Prostate gland (tissue), 2 donors: ENCODE measurements at places on chromosomes 4 and X. TPM values are rescaled to one million over a fixed set of nuclear protein-coding genes. Genes with fewer than 3 reads are reported as not detected.
A peak's percentile ranks its signal among the peaks of the same experiment; 100 is the strongest.

MAGEB1 gene
- not detected for total RNA-seq

ATOH1 gene
- not detected for total RNA-seq

RHOXF1 gene
- total RNA-seq: 27.5 TPM

GRCh38 chr4:37445023-37445422 is 200.5 kb downstream of the NWD2 start:
- H3K27me3 ChIP-seq: no peaks in the 10 kb centered on the region
- no peaks in the 10 kb centered on the region for H3K4me1 ChIP-seq
- H3K4me3 ChIP-seq: no peak overlapping the region

GRCh38 chr4:88745175-88745574 is 47.5 kb upstream of the NAP1L5 start:
- H3K4me1 ChIP-seq: no peaks in the 10 kb centered on the region
- no peaks in the 10 kb centered on the region for H3K27me3 ChIP-seq
- no peak overlapping the region for H3K4me3 ChIP-seq
- H3K36me3 ChIP-seq: no peaks in the 10 kb centered on the region
- no peak for DNase-seq

MAGEB2 gene
- total RNA-seq: 29.5 TPM

DNA sequence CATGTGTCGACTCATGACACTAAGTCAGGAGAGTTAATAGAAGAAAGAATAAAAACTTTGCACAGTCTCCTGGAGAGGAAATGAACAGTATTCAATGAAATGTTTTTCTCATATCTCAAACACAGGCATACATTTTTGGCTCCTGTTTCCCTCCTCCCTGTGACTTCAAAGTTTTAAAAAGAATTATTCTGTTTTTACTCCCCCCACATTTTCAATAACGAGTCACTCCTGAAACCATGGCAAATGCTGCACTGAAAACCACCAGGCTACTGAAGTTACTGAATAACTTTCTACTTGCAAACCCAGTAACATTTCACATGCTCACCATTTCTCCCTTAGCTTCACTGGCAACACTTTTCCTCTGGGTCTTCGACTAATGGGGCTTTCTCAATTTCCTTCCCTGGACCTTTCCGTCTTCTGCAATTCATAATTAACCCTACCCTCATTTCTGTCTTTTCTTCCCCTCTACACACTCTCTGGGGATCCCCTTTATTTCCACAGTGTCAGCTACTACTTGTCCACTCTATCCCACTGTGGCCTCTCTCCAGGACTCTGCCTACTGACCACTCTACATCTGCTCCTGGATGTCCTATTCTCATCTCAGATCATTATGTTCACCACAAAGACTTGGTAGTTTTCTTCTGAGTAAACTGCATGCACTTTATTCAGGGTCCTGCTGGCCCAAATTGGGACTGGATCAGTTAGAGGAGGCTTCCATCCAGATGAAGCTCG is 225.8 kb upstream of the ETNPPL start:
- no peaks in the 10 kb centered on the region for H3K36me3 ChIP-seq
- no peaks in the 10 kb centered on the region for H3K4me1 ChIP-seq
- no peak overlapping the region for H3K4me3 ChIP-seq
- no peak for DNase-seq

- no peak for DNase-seq
- H3K4me1 ChIP-seq: no peaks in the 10 kb centered on the region
- no peak overlapping the region for H3K27ac ChIP-seq
- no peaks in the 10 kb centered on the region for H3K36me3 ChIP-seq
These were observed 52.9 kb upstream of the TRPC5OS start for GRCh38 chrX:111823128-111823527.

- no peaks in the 10 kb centered on the region for H3K36me3 ChIP-seq
- H3K4me3 ChIP-seq: no peak overlapping the region
- no peak overlapping the region for H3K27ac ChIP-seq
- H3K27me3 ChIP-seq: no peaks in the 10 kb centered on the region
These were observed 40.1 kb downstream of the ARHGEF9 start for GRCh38 chrX:63744850-63745394.

DNA sequence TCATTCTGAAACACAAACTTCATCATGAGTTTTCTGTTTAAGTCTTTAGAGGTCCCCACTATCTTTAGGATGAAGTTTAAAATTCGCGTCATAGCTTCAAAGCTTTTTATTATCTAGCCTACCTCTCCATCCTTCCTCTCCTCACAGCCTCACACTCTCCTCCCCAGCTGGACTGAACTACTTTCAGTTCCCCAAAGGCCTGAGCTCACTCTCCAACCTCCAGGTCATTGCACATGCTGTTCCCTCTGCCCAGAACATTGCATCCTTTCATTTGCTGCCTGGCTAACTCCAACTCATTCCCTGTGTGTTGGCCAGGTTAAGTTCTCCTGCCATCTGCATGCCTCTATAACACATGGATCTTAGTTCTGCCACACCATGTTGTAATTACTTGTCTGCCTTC is 2.9 kb upstream of the OTUD5 start:
- H3K4me1 ChIP-seq: no peaks in the 10 kb centered on the region
- H3K27ac ChIP-seq: no peak overlapping the region
- no peak overlapping the region for H3K4me3 ChIP-seq
- no peaks in the 10 kb centered on the region for H3K36me3 ChIP-seq
- no peaks in the 10 kb centered on the region for H3K27me3 ChIP-seq

GRCh38 chr4:54542540-54543041 is 115.2 kb upstream of the KIT start:
- no peaks in the 10 kb centered on the region for H3K27me3 ChIP-seq
- no peak overlapping the region for H3K4me3 ChIP-seq
- H3K27ac ChIP-seq: no peak overlapping the region

- no peaks in the 10 kb centered on the region for H3K36me3 ChIP-seq
- H3K4me3 ChIP-seq: no peak overlapping the region
- H3K4me1 ChIP-seq: no peaks in the 10 kb centered on the region
- no peaks in the 10 kb centered on the region for H3K27me3 ChIP-seq
- no peak overlapping the region for H3K27ac ChIP-seq
These were observed 4.1 kb downstream of the HS6ST2 start for GRCh38 chrX:132954323-132954722.

- DNase-seq: no peak
- H3K27me3 ChIP-seq: peaks cover 2% of the 10 kb centered on the region
- no peaks in the 10 kb centered on the region for H3K4me1 ChIP-seq
- no peaks in the 10 kb centered on the region for H3K36me3 ChIP-seq
These were observed 1.2 kb downstream of the TRIML2 start for GRCh38 chr4:188107931-188108843.

DNA sequence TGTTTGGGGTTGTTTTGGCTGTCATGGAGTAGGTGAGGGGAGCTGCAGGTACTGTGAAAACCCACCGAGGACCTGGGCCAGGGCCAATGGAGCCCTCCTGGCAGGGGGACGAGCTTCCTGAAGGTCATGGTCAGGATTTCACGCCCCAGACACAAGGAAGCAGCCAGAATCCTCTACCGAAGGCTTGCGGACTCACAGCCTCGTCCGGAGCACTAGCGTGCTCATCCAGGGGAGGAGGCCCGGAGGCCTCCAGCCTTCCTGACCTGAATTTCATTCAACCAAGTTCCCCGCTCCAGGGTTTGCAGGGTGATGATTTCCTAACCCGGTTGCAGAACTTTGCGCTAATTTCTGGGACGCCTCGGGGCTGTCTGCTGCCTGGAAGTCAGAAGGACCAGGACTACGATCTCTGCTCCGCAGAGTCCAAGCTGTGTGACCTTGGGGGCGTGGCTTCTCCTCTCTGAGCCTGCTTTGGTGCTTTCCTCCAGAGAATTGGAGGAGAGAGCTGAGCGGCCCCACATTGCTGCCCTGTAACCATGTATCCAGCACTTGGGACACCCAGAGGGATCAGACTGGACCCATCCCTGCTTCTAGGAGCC is 56.2 kb upstream of the ADRA2C start:
- no peaks in the 10 kb centered on the region for H3K36me3 ChIP-seq
- H3K4me3 ChIP-seq: no peak overlapping the region
- no peaks in the 10 kb centered on the region for H3K27me3 ChIP-seq
- DNase-seq: no peak

CPZ gene
- total RNA-seq: 15.1 TPM

- DNase-seq: no peak
- H3K4me3 ChIP-seq: no peak overlapping the region
- no peak overlapping the region for H3K27ac ChIP-seq
- H3K4me1 ChIP-seq: no peaks in the 10 kb centered on the region
- no peaks in the 10 kb centered on the region for H3K27me3 ChIP-seq
- H3K36me3 ChIP-seq: no peaks in the 10 kb centered on the region
These were observed 242.4 kb downstream of the SHOX start for GRCh38 chrX:873016-873415.

NOX1 gene
- 0.14 TPM for total RNA-seq

DNA sequence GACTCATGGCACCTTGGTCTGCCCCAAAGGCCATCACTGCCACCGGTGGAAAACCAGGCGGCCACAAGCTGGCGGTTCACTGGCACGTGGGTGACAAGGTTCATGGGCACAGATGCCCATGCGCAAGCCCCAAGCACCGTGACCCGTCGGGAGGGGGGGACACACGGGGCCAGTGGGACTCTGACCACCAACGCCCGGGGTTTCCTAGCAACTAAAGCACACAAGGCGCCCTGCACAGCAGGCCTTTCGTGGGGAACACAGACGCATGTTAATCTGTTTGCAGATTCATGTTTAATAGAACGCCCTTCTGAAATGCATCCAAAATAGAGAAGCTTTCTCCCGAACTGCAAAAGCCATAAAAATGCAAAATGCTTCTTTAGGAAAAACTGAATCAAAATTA is 43.9 kb downstream of the FAM53A start:
- H3K27ac ChIP-seq: no peak overlapping the region
- DNase-seq: no peak
- no peak overlapping the region for H3K4me3 ChIP-seq
- no peaks in the 10 kb centered on the region for H3K27me3 ChIP-seq
- H3K4me1 ChIP-seq: peaks cover 2% of the 10 kb centered on the region
- no peaks in the 10 kb centered on the region for H3K36me3 ChIP-seq

PPP2R3B gene
- total RNA-seq: 20.6 TPM

GRCh38 chr4:80196259-80196921 is 913 bp upstream of the PRDM8 start:
- no peaks in the 10 kb centered on the region for H3K27me3 ChIP-seq
- H3K4me1 ChIP-seq: no peaks in the 10 kb centered on the region
- peak overlapping the region; percentile 68 for H3K27ac ChIP-seq

CXorf49 gene
- total RNA-seq: not detected

TLR7 gene
- 1.6 TPM for total RNA-seq

DNA sequence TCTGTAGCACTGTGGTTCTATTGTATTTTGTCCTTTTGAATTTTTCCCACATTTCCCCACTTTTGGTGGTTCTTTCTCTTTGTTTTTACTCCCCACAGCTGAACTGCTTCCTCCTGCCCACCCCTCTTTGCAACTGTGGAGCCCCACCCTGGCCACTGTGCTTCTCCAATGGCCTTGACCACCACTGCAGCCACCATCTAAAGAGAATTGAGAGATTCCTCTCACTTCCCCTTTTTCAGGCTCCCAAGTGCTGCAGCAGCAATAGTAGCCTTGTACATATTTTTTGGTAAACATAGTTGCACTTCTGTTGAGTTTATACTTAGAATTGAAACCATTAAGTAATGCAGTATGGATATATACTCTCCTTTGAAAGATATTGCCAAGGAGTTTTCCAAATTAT is 51.3 kb upstream of the FRMPD3 start:
- H3K4me3 ChIP-seq: no peak overlapping the region
- no peaks in the 10 kb centered on the region for H3K4me1 ChIP-seq
- DNase-seq: no peak
- no peak overlapping the region for H3K27ac ChIP-seq
- H3K36me3 ChIP-seq: no peaks in the 10 kb centered on the region
- no peaks in the 10 kb centered on the region for H3K27me3 ChIP-seq

BMX gene
- 0.14 TPM for total RNA-seq

- DNase-seq: no peak
- no peaks in the 10 kb centered on the region for H3K36me3 ChIP-seq
- H3K4me1 ChIP-seq: no peaks in the 10 kb centered on the region
- H3K4me3 ChIP-seq: no peak overlapping the region
These were observed 13.3 kb upstream of the CRMP1 start for GRCh38 chr4:5906191-5906590.

GRCh38 chr4:102218656-102219055 is 126.6 kb downstream of the SLC39A8 start:
- DNase-seq: no peak
- no peaks in the 10 kb centered on the region for H3K36me3 ChIP-seq
- no peaks in the 10 kb centered on the region for H3K27me3 ChIP-seq
- no peak overlapping the region for H3K27ac ChIP-seq
- H3K4me3 ChIP-seq: no peak overlapping the region
- H3K4me1 ChIP-seq: no peaks in the 10 kb centered on the region

DNA sequence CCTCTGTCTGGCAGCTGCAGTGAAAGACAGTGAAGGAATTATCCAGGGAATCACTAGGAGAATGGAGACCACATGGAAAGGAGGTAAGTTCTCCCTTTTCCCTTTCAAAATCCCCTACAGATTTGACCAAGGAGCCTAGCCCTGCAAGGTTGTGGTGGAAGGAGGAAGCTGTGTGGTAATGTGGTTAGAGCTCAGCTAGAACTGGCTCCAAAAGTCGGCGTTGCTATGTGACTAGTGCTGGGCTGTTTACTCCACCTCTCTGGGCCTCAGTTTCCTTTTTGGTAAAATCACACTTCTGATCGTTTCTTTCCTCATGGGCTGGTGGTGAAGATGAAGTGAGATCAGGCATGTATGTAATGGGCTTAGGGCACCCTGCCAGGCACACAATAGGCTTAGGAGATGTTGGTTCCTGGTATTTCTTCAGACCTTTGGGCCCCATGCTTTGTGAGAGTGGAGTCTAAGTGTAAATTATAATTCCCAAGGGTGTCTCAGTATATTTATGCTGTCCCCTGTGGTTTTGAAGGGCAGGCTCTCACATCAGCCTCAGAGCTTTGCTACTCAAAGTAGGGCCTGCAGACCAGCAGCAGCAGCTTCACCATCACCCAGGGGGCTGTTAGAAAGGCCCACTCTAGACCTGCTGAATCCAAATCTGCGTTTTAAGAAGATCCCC is 183.7 kb upstream of the BCOR start:
- no peak overlapping the region for H3K27ac ChIP-seq
- DNase-seq: no peak
- H3K4me3 ChIP-seq: no peak overlapping the region
- H3K27me3 ChIP-seq: no peaks in the 10 kb centered on the region
- H3K36me3 ChIP-seq: no peaks in the 10 kb centered on the region

DNA sequence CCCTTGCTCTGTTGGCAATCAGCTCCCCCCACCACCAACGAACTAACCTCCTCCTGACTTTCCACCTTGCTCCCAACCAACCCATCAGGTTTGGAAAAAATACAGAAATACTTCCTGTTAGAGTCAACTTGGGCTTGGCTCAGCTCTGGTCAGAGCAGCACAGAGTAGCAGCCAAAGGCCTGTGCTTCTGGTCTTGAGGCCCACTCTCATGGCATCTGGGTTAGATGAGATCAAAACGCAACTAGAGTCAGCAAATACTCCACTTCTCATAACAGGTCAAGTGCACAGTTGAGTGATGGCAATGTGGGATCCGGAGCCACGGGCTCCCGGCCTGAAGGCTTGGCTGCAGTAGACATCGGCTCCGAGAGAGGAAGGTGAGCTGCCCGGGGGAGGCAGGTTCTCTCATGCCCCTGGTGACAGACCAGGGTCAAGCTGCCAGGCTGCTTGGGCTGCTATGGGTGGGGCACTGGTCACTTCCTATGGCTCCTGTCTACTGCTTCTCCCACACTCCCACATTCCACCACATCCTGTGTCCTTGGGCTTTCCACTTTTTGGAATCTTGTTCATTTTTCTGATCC is 34.8 kb downstream of the ZNF185 start:
- no peak for DNase-seq
- H3K4me1 ChIP-seq: no peaks in the 10 kb centered on the region
- no peak overlapping the region for H3K4me3 ChIP-seq
- H3K27me3 ChIP-seq: no peaks in the 10 kb centered on the region
- H3K36me3 ChIP-seq: no peaks in the 10 kb centered on the region

- no peaks in the 10 kb centered on the region for H3K4me1 ChIP-seq
- H3K4me3 ChIP-seq: no peak overlapping the region
- no peak overlapping the region for H3K27ac ChIP-seq
- no peaks in the 10 kb centered on the region for H3K27me3 ChIP-seq
- DNase-seq: no peak
These were observed 34.9 kb downstream of the GYG2 start for GRCh38 chrX:2863646-2864045.
